ENCODE measurements at places on chromosomes 5 and 9.
A peak's percentile ranks its signal among the peaks of the same experiment; 100 is the strongest.

GRCh38 chr9:72305707-72306106 is 59.3 kb downstream of the ZFAND5 start:
- DNase-seq: no peak

DNA sequence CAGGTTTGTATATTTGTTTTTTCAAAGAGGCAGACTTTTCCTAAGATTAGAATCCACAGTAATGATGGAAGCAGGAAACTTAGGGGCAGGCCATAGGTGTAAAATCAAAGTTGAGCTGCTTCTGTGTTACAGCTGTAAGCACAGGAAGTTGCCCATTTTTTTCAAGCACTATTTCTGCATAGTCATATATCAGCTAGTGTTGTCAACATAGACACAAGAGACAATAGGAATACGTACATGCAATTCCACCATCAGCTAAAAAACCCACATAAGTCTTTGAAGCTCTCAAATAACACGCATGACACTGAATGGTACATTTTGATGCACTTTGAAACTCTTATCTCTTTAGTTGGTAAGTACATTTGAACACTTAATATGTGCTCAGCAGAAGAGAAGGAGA is 20.2 kb upstream of the SMIM15 start:
- DNase-seq: peak; percentile 6

DNA sequence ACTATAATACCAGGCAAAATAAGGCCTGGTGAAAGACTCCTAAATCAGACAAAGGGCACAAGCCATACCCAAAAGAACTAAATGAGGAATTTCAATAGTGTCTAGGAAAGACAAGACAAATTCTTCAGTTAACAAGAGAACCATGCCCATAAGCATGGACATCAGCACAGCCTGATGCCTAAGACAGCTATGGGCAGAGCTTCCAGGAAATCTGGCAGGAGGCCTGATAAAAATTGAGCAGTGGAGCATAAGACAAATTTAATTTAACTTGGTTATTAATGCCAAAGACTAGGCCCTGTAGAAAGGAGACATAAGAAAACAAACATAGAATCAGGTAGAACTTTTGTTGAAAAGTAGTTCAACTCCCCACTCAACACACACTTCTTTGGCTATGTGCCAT is 17.3 kb downstream of the KLHL3 start:
- no peak for DNase-seq

- no peak for DNase-seq
Measured at GRCh38 chr5:169260896-169261569, 39.9 kb downstream of the SLIT3 start.

- no peak for DNase-seq
Measured at GRCh38 chr9:68473790-68474189, 66.9 kb downstream of the TMEM252 start.

All from stimulated activated naive CD4-positive, alpha-beta T cell (primary cell).